ENCODE measurements at places on chromosomes 11 and 22. TPM values are rescaled to one million over a fixed set of nuclear protein-coding genes. Genes with fewer than 3 reads are reported as not detected.

Gene ISX
- total RNA-seq = not detected

Gene GGTLC2
- not detected for total RNA-seq

Gene GRK3
- 24.7 TPM for total RNA-seq

Gene PTGDR2
- total RNA-seq = 0.27 TPM

GRCh38 chr11:128775468-128775867 lies 81.6 kb downstream of the FLI1 start:
- ATAC-seq = peak; percentile 71

- peak; percentile 27 for ATAC-seq
Observed at GRCh38 chr11:61477727-61478148, 30.8 kb upstream of the LRRC10B start.

DNA sequence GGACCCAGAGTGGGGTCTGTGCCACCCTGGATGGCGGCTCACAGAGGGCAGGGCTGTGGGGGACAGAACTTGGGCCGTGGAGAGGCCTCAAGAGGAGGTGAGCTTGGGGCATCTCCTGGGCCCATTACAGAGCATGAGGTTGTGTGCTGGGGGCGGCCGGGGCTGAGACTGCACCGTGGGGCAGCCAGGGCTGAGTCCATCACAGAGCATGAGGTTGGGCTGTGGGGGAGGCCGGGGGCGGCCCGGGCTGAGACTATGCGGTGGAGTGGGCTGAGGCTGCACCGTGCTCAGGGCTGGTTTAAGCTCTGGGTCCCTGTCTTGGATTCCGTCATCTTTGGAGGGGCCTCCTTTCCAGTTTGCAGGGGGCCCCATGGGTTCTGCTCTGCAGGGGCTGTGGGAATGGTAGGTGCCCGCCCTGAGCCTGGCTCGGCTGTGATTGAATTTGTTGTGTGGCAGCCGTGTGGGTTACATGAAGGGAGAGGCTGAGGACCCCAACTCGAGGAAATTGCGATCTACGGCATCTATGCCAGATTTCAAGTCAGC lies 38.1 kb upstream of the MUC5AC start:
- ATAC-seq = no peak

GRCh38 chr11:34191578-34191977 lies 86.1 kb downstream of the NAT10 start:
- no peak for ATAC-seq
